ENCODE measurements at places on chromosomes 5 and 9.

GRCh38 chr9:9124616-9125015 is 1325.0 kb upstream of the DMAC1 start:
- DNase-seq: no peak

DNA sequence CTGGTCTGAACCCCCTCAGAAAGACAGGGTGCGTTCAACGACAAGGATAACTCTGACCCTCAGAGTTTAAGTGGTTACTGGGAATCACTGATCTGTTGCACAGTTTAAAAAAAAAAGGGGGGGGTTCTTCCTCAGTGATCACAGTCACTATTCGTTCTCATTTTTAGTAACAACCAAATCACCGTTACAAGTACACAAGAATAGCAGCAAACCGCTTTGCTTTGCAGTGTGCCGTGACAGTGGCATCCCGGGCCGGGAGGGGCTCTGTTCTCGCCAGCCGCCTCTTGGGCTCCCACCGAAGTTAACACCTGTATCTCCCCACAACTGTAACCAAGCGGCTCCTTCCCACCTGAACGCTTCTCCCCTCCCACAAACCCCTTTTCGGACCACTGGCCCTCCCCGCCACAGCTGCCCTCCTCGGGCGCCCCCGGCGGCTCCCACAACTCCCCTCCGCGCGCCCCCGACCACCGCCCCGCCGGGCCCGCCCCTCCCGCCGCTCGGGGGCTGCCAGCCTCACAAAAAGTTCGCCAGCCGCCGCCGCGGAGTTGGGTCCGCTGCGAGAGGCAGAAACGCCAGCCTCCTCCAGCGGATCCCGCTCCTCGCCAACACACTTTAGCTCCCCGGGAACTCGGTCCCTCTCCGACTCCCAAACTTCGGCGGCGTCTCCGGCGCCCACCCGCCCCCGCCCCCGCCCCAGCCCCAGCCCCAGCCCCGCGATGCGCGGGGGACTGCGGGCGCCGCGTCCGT is 1.2 kb downstream of the SSBP2 start:
- DNase-seq: peak; percentile 18

DNA sequence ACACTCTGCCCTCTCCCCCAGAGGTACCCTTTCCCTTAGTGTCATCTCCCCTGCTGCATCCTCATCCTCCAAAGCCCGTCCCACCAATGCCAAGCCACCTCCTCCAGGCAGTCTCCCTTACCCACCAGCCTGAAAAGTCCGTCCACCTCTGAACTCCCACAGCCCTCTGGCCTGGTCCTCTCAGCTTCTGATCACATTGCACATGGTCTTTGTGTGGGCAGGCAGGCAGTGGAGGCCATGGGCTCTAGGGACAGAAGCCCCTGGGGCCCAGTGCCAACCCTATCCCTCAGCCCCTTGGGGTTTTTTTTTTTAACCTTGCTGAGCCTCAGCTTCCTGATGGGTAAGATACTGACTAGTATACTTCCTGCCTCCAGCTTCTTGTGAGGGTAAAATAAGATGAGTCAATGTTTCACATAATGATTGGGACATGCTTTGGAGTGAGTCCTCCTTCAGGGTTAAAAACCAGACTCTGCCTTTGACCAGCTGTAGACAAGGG is 19.4 kb downstream of the CSF1R start:
- no peak for DNase-seq

GRCh38 chr5:149998281-149998680 is 2.2 kb downstream of the TIGD6 start:
- no peak for DNase-seq

DNA sequence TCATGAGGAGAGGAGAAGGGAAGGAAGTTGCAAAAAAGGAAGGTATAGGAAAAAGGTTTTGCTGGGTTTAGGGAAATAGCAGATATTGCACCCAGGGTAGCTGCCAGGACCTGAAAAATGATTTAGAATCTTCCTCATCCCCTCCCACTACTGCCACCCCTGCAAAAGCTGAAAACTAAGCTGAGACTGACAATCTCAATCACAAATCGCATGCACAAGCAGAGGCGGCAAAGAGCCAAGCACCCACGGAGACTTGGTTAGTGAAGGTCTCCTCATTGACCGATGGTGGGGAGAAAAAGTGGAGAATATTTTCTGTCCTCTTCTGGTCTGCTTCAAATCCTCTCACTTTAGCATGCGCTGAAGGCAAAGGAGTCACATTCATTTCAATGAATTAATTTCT is 39.1 kb upstream of the PAM start:
- DNase-seq: no peak

DNA sequence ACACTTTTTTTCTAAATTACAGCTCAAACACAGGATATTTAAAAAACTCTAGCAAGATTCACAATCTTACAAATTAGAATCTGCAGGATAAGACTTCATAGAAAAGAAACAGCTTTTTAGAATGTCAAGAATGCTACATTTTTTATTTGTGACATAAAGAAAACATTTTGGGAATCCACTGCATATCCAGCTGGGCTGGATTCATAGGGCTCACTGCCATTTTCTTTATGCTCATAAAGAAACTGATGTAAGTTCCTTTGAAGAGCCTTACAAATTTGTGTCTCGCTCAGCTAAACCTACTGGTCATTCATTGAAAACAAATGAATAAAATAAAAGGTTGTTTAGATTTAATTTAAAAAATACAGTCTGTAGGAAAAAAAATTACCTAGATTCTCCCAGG is 332.3 kb downstream of the TRPM3 start:
- no peak for DNase-seq

DNA sequence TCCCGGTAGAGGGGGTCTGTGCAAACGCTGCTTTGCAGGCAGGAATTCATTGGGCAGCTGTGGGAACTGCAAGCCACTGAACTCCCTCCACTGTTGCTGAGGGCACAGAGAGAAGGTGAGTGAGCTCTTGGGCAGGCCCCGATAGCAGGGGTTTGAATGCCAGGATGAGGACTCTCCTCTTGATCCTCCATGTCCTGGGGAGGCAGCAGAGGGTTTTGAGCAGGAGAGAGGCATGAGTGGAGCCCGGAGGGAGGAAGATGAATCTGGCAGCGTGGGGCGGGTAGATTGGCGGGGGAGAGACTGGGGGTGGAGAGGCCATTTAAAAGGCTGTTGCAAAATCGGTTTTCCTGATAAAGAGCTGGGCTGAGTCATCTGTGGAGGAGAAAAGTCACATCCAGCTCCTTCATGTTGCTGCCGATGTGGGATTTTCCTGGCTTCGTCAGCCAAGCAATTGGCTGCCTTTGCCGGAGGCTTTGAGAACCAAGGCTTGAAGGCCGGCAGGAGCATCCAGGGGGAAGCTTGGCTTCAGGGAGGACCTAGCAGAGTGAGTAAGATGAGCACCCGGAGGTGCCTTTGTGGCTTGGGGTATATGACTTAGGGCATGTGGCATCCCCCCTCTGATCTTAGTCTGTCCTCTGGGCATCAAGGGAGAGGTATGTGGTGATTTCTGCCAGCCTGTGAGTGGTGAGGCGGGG is at the start of gene SYNPO:
SYNPO (plus strand) TSS at position 350 of the 695 bp plus-strand sequence. CDS start 7,616 bp downstream, outside the sequence.
- DNase-seq: no peak

GRCh38 chr5:166062719-166063118 is 2228.7 kb upstream of the WWC1 start:
- DNase-seq: no peak

DNA sequence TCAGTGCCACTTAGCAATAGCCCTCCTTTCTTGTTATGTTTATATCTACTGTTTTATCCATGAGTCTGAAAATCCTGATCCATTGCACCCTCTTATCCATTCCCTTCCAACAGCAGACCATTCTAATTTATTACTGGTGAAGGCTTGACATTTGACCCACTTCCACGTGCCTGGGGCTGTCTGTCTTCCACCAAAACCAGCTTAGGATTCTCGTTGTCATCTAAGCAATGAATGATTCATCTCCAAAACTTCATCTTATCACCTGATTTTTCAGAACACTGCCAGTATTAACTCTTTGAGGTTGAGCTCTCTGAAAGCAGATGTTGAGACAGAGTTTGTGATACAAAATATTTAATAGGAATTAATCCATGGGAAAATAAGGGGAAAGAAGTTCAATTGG is 277.8 kb upstream of the FBXL7 start:
- DNase-seq: no peak

GRCh38 chr9:22976454-22976853 is 529.8 kb downstream of the DMRTA1 start:
- DNase-seq: no peak

- DNase-seq: no peak
Observed at GRCh38 chr5:41932770-41933169, 7.7 kb downstream of the FBXO4 start.

- no peak for DNase-seq
Observed at GRCh38 chr9:136239983-136240330, 5.7 kb downstream of the QSOX2 start.

DNA sequence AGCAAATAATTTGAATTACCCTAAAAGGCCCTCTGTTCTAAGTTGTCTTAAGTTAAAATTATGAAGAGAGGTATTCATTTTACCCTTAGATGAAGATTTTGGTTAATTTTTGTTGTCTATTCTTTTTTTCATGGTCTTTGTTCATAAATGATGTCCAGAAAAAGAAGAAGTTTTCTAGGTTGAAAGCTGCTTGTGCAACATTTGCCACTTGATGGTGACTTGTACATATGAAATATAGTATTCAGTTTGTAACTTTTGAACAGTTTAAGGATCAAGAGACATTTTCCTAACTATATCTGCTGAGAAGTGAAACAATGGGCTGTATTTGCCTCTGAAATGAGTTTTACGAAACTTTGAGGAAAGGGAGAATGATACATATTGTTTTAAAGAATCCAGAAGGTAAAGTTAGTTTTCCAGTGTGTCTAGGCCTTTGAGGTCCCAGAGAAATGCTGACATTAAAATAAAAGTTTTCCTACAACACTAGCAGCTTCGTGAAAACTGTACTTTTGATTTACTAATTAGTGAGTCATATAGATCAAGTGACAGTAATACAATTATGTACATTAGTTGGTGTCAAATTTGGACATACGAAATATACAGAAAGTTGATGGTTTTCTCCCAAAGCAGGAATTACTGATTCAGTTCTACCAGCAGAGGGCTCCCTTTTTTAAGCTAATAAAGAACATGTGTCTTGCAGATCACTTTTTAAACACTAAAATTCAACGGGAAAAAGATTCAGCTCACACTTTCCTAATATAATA is 70.5 kb downstream of the PIK3R1 start:
- DNase-seq: no peak

- no peak for DNase-seq
Observed at GRCh38 chr9:79006546-79006945, 565.2 kb upstream of the TLE4 start.

- DNase-seq: no peak
Observed at GRCh38 chr9:87301371-87301770, 196.3 kb upstream of the DAPK1 start.

DNA sequence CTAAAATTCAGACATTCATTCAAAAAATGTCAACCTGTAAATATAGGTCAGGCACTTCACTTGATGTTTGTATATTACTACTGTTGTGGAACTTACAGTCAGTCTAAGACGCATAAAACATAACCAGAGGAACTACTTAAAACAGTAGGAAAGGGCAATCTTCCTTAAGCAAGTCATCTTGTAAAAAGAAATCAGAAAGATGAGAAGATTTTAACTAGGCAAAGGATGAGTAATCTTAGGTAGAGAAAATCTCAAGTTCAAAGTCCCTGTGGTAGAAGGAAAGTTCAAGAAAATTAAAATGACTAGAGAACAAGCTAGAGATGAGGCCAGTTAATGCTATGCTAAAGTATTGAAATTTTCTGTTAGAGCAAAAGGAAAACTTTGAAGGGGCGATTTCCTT is 152.4 kb downstream of the RAPGEF6 start:
- no peak for DNase-seq

DNA sequence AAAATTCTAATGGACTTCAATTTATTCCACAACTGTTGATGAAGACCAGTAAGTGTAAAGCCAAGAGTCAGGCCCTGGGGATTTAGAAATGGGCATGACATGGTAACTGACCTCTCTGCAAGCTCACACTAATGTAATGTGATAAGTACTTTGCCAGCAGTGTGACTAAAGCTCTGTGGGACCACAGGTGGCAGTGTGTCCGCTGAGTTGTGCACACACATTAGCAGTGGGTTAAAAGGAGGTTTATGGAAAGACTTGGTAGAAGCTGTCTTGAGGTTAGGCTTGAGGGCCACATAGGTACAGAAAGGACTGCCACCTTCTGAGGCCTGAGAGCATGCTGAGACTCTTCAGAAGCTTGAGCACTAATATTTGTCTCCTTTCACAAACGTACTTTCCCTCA is 67.6 kb downstream of the UBAP1 start:
- no peak for DNase-seq

- DNase-seq: no peak
Observed at GRCh38 chr9:37011530-37011929, 22.5 kb downstream of the PAX5 start.

GRCh38 chr5:58358501-58359178 is 101.2 kb downstream of the PLK2 start:
- DNase-seq: no peak

- DNase-seq: no peak
Observed at GRCh38 chr5:170388818-170389549, at the start of gene KCNMB1. Gene KCNMB1, minus strand, starts transcription at chr5:170389367. Its CDS starts 3,920 bp downstream, at chr5:170385447.

GRCh38 chr5:38603691-38604090 is 47.2 kb upstream of the LIFR start:
- DNase-seq: no peak
